ENCODE measurements at places on chromosomes 2 and 18.

DNA sequence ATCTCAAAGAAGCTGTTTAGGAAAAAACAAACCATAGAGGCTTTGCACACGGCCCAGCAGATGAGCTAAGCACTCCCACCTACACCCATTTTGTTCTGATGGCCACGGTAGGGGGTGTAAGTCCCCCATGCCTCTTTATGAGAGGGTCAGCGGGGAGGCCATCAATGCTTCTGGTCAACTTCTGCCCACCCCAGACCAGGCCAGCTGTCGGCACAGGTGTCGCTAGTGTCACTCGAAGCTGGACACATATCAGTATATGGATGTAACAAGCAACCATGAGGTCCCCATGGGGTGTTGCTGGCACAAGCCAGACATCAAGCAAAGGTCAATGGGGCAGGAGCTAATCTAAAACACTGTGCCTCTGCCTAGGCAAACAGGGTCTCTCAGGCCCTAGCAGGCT lies 23.7 kb upstream of the SLC35F6 start:
- DNase-seq: no peak

DNA sequence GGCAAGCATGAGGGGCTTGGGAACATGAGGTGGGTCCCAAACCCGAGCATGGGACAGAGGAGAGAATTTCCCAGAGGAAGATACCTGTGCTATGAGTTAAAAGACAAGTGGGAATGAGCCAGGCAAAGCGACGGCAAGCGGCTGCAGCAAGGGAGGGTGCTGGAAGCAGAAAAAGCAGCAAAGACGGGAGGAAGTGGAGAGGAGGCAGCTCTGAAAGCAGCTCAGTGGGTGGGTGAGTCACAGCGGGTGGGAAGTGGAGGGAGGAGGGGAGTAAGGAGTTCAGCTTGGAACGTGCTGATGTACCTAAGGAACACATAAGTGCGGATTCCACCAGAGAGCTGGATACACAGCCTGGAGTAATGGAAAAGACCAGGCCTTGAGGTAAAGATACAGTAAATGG lies 41.4 kb downstream of the THUMPD2 start:
- no peak for DNase-seq

GRCh38 chr2:235605312-235606003 lies 111.6 kb downstream of the AGAP1 start:
- DNase-seq: no peak

DNA sequence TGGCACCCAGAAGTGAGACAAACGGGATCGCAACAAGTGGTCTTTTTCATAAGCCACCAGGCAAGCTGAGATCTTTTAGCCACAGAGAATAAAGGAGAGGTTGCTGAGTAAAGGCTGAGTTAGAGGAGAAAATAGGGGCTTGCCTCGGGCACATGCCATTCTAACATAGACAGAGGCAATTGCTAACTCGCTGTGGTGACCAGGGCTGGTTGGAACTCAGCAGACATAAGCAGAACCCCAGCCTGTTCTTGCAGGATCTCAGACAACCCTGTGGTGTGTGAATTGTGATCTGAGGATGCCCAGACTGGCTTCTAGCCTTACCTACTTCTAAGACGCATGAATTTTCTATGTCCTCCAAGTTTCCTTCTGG lies 300.2 kb downstream of the CDCA7 start:
- no peak for DNase-seq

GRCh38 chr2:113980946-113981345 lies 91.1 kb downstream of the ACTR3 start:
- no peak for DNase-seq

DNA sequence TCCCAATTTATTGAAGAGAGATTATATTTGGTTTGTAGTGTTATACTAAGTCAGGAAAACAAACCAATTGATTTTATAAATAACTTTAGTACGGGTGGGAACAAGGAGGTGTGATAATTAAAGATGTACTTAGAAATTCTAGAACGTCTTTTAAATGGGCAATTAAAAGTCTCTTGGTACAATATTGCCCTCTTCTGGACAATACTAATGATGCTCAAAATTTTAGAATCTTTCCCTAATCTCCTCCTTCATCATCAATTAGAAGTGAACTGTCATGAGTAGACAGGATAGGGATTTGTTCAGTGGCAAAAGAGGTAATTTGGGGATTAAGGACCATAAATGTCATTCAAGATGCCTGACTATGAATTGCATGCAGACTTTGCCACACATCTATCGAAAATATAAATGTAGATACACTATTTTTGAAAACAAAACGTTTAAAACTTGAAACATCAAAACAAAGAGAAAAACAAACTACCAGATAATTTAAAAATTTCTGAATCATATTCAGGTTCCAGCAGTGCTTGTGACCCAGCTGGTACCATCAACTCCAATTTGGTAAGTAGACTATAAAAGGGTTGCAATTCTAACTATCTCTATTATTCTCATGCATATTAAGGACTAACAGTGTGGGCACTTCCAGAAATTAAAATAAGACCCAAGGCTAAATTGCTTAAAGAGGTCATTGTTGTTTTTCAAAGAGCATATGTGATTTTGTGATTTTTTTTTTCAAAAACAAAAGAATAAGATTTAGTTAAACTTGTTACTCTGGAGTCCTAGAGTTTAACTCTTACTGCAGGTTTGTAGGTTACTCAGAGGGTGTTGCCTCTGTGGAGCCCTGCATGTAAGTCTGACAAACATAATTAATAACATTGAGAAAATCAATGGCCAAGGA lies 123.5 kb downstream of the LAMA3 start:
- DNase-seq: peak; percentile 40

- no peak for DNase-seq
Observed at GRCh38 chr2:24985511-24985910, 13.8 kb upstream of the DNAJC27 start.

Measured in GM13976 (cell line).